ENCODE measurements at places on chromosomes 13 and 19.

GRCh38 chr19:38012944-38013343 is 105.9 kb downstream of the SIPA1L3 start:
- no peak for DNase-seq

DNA sequence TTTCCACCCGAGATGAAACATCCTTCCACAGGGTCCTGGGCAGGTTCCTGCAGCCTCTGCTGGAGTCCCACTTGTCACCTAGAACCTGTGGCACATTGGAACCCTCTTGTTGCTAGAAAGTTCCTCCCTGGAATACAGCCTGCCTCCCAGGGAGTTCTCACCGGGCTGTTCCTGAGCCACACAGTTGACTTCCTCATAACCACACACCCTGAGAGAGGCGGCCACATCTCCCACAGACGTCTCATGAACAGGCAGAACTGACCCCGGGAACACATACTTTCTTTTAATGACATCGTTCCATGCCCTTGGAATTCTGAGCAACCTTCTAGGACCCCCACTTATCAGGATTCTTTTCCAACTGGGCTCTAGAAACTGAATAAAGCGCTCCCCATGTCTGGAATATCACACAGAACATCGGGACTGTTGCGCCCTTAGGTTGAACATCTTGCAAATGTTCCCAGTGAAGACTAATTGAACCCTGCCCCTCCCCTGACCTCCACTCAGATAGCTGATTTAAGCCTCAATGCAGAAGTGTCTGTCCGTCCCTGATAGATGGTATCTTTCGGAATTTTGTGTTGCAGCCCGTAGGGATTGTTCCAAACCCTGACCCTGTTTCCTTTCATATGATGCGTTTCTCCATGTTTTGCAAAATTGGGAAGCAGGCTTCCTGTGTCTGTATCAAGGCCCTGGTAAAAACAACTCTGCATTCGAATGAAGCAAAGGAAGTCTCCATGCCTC is 91.1 kb downstream of the RAB20 start:
- DNase-seq: no peak

- no peak for DNase-seq
Measured at GRCh38 chr13:84774111-84774510, 891.8 kb upstream of the SLITRK1 start.

- DNase-seq: peak; percentile 11
Measured at GRCh38 chr13:79662882-79663281, 181.9 kb downstream of the NDFIP2 start.

- no peak for DNase-seq
Measured at GRCh38 chr13:106986687-106987426, 418.9 kb upstream of the ARGLU1 start.

- peak; percentile 64 for DNase-seq
Measured at GRCh38 chr13:96052656-96053002, 572 bp downstream of the UGGT2 start.

- no peak for DNase-seq
Measured at GRCh38 chr19:30106417-30107095, 164.5 kb downstream of the URI1 start.

DNA sequence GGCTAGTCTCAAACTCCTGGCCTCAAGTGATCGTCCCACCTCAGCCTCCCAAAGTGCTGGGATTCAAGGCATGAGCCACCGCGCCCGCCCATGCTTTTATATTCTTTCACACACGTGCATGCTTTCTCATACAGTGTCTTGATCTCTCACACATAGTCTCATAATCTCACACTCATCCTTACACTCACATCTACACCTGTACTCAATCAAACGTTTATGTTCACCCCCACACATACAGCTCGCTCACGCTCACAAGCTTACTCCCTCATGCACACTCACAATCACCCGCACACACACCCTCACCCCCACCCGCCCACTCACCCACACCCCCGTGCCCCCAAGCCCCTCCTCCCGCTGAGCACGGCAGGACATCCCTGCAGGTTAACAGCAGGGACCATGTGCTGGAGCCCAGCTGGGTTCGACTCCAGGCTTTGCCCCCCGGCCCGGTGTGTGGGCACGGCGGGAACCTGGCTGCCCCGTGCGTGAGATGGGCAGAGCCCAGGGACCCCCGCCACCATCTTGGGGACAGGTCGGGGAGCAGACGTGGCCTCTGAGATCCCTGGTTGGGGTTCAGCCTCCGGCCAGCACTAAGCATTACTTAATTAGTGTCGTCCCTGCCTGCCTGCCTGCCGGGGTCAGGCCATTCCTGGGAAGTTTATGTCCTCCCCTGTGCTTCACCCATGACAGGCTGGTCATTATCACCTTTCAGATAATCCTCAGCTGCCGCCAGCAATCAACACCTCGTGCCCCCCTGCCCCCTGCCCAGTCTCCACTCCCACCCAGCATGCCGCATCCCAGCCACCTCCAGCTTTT is 11.4 kb downstream of the SBK2 start:
- no peak for DNase-seq

DNA sequence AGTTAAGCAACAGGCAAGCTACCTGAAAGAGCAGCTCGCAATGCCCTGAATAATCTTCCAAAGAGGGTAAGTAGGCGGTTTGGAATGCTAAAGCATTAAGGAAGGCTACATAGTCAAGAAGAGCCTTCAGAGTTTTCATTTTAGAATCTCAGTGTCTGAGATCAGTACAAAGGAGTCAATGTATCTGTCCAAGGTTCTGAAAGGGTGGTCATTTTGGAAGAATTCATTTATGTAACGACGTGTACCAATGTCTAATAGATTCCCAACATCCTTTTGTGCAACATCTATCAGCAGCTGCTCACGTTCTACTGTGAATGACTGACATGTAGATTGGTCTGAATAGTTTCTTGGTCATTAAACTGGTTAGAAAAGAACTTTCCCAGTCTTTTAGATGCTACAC is 15.2 kb downstream of the ZNF665 start:
- DNase-seq: no peak

DNA sequence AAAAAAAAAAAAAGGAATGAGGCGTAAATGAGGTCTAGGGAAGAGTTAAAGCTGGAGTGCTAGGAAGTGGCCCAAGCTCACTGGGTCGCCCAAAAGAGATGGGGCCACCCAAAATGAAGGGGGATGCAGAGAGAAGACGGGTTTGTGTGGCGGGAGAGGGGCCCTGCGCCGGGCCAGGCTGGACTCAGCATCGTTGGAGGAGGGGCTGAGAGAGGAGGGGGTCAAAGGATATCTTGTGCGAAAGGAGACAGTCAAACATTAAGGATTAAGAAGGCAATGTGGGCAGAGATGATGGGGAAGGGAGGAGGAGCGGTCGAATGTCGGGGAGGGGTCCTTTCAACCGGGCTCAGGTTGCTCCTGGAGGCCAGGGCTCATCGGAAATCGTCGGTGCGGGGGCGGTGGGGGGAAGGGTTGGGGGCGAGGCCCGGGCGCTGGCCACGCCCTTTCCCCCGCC is 825 bp upstream of the CARM1 start:
- DNase-seq: no peak

- DNase-seq: no peak
Measured at GRCh38 chr19:29851769-29852521, 40.2 kb downstream of the CCNE1 start.

DNA sequence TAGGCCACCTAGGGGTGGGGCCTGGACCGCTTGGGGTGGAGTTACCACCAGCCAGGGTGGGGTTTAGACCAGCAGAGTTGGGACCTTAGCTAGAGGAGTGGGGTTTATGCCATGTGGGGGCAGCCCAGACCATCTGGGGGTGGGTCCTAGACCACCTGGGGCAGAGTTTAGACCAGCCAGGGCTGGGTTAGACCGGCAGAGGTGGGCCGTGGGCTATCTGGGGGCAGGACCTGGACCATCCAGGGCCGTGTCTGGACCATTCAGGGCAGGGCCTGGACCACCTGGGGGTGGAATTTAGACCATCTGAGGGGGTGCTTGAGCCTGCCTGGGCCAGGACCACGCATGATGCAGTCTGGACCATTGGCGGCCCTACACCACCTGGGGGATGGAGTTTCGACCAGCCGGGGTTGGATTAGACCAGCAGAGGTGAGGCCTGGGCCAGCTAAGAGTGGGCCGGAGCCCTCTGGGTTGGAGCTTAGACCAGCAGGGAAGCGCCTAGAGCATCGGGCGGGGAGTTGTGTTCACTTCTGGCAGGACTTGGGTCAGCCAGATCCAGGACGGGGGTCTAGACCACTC is 10.0 kb upstream of the CACNG6 start:
- DNase-seq: no peak

DNA sequence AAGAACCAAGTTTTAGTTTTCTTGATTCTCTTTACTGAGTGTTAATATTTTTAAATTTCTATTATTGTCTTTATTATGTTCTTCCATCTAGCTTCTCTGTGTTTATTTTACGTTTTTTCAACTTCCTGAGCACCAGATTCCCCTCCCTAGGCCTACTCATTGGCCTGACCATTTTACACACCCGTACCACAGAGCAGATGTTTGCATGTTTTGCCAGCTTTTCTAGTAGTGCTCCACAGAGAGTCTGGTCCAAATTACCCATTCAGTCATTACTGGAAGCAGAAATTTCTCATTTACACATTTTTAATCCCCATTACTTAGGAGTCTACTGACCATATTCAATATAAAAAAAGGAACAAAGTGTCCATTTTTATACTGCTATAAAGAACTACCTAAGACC is 66.9 kb downstream of the ING1 start:
- DNase-seq: no peak

GRCh38 chr19:53873773-53874605 is 6.3 kb downstream of the MYADM start:
- no peak for DNase-seq

DNA sequence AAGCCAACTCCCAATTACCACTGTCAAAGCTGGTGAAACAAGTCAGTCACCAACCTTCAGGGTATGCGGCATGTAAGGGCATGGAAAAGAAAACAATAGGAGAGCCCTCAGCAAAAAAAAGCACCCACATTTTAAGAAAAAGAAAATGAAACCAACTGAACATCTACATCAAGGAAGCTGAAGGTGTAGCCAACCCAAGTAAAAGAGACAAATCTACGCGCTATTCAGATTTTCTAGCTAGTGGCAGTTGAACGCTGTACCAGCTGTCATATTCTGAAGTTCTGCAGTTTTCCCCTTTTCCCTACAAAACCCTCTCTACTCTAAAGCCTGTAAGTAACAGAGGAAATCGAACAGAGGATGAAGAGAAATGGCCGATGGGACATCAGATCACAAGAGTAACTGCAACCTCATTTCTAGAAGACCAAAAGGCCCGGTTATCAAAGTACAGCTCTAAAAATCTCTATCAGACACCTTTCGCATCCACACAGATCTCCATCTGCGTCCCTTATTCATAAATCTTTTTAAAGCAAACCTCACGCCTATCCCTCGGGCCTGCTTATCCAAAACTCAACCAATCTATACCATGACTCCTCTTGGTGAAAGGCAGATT is 1.4 kb downstream of the MYCBP2 start:
- peak; percentile 25 for DNase-seq

GRCh38 chr13:98175043-98175442 is 2.0 kb downstream of the RNF113B start:
- DNase-seq: peak; percentile 24

- DNase-seq: no peak
Measured at GRCh38 chr13:73675821-73676220, 458.4 kb downstream of the KLF12 start.

GRCh38 chr19:44512326-44513298 is 12.3 kb upstream of the ZNF180 start:
- peak; percentile 52 for DNase-seq

- DNase-seq: peak; percentile 56
Measured at GRCh38 chr13:44667943-44668342, 91.8 kb upstream of the TSC22D1 start.

DNA sequence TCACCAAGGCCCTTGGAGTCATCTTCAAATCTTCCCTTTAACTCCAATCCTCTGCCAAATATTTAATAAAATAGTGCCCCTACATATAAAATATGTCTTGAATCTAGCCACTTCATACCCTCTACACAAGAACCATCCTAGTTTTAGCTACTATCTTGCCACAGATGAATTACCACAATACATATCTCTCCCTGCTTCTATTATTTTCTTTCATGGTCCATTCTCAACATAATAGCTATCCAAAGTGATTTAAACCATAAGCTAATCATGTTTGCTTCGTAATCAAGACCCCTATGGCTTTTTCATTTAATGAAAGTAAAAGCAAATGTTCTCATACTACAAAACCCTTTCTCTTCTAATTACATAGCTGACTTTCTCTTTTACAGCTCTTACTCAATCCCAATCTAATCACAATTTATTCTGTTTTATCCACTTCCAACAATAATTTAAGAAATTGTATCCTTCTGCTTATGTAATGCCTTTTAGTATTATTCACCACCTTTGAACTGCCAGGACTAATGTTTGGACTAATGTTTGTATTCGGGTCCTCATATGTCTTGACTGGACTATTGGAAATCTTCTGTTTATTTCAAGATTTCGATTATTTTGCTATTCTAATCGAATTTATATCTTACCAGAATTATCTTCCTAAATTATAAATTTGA is 412.0 kb downstream of the SLITRK1 start:
- DNase-seq: no peak

- DNase-seq: peak; percentile 65
Measured at GRCh38 chr19:42276821-42277220, 7.8 kb downstream of the CIC start.

- peak; percentile 6 for DNase-seq
Measured at GRCh38 chr13:23462815-23463559, 29.5 kb upstream of the SACS start.

DNA sequence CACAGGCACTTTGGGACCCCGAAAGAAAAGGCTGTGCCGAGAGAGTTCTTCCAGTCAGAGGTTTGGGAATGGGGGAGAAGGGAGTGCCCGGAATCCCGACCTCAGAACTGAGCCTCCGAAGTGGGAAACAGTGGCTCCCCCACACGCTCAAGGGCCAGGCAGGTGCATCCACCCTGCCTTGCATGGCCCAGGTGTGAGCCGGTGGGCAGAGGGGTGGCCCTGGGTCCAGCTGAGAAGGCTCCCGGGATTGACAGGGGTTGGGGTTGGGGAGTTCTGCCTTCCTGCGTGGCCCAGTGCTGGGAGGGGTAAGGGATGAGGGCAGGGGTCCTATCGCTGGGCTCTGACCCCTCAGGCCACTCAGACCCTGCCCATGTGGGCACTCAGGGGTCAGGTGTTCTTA is 163.5 kb upstream of the TUBA3C start:
- DNase-seq: no peak

DNA sequence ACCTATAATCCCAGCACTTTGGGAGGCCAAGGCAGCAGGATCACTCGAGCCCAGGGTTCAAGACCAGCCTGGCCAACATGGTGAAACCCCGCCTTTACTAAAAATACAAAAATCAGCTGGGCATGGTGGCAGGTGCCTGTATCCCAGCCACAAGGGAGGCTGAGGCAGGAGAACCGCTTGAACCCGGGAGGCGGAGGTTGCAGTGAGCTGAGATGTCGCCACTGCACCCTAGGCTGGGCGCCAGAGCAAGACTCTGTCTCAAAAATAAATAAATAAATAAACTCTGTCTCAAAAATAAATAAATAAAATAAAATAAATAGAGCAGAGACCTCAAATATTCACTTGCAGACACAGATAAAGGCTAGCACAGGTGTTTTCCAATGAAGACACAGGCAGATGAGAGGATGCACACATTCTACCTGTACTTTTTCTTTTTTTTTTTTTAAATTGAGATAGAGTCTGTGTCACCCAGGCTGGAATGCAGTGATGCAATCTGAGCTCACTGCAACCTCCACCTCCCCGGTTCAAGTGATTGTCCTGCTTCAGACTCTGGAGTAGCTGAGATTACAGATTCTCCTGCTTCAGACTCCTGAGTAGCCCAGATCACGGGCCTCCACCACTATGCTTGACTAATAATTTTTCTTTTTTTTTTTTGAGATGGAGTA is 2.7 kb upstream of the RPS16 start:
- peak; percentile 67 for DNase-seq
